Hematopoietic multipotent progenitor cell treated with erythropoietin and hydrocortisone succinate and interleukin-3 and kit ligand, for 6 days (in vitro differentiated cells): ENCODE measurements at places on chromosomes 7 and 10.

- peak; percentile 81 for DNase-seq
These were observed 23.6 kb upstream of the VPS41 start for GRCh38 chr7:38932509-38933168.

DNA sequence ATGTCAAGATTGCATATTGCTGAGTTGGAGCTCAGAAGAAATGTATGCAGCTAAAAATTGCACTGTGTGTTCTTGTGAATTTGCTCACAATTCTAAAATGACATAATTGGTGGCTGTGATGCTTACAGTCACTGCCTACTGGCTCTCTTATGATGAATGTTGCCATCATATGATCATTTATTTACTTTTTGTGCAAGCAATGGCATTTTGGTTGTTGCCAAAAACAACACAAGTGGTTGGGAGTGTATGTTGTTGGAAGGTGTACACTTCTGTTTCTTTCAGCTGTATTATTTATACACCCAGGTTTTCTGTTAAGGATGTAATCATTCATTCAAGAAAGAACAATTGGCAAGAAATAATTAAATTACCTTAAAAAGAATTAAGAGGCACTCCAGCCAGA lies 28.9 kb downstream of the PON1 start:
- no peak for DNase-seq

GRCh38 chr10:15252396-15252795 lies 83.9 kb upstream of the NMT2 start:
- DNase-seq = no peak

DNA sequence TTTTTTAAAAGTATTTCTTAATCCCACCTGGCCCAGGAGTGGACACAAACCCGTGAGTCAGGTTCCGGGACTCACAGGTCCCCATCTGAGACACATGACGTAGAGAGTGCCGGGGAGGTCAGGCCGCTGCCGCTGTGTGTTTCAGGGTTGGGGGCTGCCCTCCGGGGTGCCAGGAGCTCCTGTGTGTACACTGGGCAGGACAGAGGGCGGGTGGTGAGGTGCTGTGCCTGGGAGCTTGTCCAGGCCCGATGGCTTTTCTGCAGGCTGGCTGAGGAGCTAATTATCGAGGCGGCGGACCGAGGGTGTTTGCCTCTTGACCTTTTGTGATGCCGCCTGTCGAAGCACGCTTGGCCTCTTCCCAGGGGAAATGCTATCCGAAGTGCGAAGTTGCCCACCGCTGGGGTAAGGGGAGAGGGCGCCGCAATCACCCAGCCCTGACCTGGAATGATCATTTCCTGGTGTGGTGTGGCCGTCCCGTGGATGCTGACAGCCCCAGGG lies 42.1 kb downstream of the FOXL3 start:
- no peak for DNase-seq

DNA sequence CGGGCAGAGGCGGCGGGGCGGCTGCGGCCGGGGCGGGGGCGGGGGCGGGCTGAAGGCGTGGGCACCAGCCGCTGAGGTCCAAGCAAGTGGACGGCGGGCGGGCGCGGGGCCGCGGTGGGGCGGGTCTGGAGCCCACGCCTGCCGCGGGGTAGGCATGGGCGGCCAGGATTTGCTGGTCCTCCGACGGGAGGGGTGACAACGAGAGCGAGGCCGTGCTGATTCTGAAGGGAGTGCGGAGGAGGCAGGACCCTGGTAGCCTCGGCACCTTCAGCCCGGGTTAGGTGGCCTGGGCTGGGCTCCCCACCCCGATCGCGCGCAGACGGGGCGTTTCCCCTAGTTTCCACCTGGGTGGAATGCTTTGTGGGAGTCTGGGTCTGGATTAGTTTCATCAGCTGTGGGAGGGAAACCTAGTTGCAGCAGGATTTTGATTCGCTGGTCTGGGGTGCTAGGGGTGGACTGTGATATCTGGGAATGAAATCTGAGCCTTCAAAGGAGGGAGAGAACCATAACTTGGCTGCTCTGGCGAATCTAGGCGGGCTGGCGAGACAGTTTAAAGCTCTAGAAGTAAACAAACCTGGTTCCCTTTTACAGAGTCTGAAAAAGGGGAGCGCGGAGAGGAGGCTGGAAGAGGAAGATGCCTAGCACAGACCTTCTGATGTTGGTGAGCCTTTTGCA lies 609 bp downstream of the SGPL1 start:
- DNase-seq = peak; percentile 39

DNA sequence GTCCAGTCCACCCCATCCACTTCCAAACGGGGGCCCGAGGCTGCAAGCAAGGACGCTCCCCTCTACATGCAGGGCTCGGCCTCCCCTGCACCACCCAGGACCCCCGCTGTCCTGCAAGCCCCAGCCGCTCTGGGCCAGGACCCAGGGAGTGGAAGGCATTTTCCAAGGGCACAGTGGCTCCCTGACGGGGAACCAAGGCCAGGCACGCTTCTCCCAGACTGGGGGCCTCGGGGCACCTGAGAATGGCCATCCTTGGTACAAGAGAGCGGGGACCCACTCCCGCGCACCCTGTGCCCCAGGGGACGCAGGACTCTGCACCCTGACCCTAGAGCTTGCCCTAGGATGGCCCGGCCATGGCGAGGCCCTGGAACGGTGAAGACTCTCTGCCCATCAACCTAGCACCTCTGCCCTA lies 545 bp upstream of the AKR1E2 start:
- DNase-seq = no peak

- no peak for DNase-seq
These were observed 48.9 kb downstream of the PUS7 start for GRCh38 chr7:105473163-105473562.
